ENCODE measurements at places on chromosomes 6 and 20.

DNA sequence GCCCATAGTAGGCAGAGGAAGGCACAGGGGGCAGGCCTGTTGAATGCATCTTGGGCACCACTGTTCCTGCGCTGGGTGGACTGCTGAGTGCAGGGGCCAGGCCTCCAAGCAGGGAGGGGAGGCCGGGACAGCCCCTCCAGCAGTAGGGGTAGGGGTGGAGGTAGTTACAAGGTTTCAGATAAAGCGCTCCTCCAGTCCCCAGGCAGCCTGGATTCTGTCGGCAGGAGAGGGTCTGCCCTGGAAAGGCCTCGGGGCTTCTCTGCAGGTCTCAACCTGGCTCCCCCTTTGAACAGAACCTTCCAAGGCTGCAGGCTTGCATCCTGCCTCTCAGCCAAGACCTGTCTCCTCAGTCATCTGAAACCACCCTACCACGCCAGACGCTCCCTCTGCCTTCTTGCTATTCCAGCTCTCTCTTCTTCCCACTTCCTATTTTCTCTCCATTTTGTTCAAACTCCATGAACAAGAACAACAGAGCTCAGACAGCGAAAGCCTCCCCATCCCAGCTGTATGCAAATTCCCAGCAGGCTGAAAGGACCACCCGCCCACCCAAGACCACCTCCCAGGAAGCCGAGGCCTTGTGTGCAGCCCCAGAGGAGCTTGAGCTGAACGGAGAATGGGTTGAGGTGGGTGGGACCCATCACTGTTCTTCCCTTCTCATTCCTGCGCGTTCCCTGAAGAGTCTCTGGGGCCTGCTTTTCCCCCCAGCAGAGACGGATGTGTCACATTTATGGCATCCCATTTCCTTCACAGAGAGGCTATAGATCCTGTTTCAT, 1.4 kb downstream of the MLN start:
- DNase-seq, result no peak

DNA sequence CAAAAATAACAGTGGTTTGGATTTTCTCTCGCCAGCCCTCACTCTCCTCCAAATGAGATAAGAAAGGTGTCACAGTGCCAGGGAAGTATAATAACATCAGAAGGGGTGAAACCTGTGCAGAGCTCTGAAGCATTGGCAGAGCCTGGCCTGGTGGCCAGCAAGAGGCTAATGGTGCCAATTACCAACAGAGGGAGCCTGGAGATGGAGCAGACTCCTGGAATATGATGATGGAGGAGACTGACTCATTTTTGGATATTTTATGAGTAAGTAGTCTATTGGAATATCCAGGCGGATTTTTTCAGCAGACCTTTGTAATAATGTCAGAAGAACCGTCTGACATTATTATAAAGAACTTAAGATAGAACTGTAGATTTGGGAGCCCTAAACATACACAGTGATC, 442.6 kb upstream of the MARCKS start:
- no peak for DNase-seq

GRCh38 chr6:33207552-33208090, 679 bp upstream of the RING1 start:
- no peak for DNase-seq

DNA sequence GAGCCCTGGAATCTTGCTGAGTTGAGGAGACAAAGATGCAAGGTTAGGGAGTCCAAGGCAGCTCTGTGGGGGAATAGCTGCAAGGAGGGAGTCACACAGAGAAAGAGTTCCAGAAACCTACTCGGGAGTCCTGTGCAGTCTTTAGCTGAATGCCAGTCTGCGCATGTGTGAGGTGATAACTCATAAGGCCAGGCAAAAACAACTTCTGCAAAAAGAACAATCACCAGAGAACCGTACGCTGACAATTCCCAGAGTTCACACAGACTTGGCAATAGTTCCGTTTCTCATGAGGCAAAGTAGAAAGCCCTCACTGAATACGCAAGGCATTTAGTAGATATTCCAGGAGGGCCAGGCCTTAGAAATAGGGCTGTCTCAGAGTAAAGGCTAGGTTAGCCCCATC, 135.2 kb upstream of the TAB2 start:
- DNase-seq, result no peak

- no peak for DNase-seq
Measured at GRCh38 chr6:31691078-31691463, 10.2 kb upstream of the LY6G5C start.

DNA sequence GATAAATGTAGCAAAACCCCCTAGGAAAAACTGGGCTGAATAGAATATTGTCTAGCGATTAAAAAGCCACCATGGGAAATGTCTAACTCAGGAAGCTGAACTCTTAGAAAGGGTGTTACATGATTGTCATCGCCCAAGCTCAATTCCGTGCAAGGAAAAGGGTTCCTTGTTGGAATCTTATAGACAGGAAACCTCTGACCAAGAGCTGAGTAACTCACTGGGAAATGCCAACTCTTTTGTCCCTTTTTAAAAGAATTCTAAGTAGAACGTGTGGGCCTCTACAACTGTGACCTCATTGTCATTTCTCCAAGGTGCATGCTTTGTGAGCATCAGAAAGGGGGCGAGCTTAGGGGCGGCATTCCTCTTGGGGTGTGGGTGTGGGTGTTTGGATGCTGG, 88.1 kb downstream of the SYNJ2 start:
- no peak for DNase-seq

- no peak for DNase-seq
Measured at GRCh38 chr20:50580016-50580747, 70.0 kb downstream of the PTPN1 start.

GRCh38 chr6:147759093-147759492, 250.6 kb downstream of the SAMD5 start:
- DNase-seq, result no peak

- DNase-seq, result no peak
Measured at GRCh38 chr6:717135-717534, 24.2 kb upstream of the EXOC2 start.

GRCh38 chr6:155278319-155279049, 14.7 kb downstream of the CLDN20 start:
- no peak for DNase-seq

- no peak for DNase-seq
Measured at GRCh38 chr20:38897267-38897666, 28.9 kb upstream of the FAM83D start.

DNA sequence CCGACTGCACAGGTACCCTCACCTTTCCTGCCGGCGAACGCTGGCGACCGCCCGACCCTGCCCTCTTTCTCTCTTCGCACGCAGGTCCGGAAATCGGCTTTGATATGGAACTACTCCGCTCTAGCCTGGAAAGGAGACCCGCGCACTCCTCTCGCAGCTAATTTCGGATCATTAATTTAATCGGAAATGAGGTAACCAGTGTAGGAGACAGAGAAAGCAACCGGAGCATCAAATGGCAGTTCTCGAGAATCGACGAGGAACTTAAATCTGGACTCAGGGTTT, 949 bp upstream of the ATXN1 start:
- no peak for DNase-seq

GRCh38 chr20:38789503-38790199, 15.8 kb upstream of the PPP1R16B start:
- DNase-seq, result no peak

- DNase-seq, result no peak
Measured at GRCh38 chr6:2086326-2086965, 159.0 kb downstream of the GMDS start.

GRCh38 chr20:63295846-63296245, 2.9 kb downstream of the COL20A1 start:
- DNase-seq, result no peak

- no peak for DNase-seq
Measured at GRCh38 chr6:108228416-108228815, 32.4 kb downstream of the SNX3 start.

- DNase-seq, result no peak
Measured at GRCh38 chr6:169251822-169252504, 1.7 kb downstream of the THBS2 start.

DNA sequence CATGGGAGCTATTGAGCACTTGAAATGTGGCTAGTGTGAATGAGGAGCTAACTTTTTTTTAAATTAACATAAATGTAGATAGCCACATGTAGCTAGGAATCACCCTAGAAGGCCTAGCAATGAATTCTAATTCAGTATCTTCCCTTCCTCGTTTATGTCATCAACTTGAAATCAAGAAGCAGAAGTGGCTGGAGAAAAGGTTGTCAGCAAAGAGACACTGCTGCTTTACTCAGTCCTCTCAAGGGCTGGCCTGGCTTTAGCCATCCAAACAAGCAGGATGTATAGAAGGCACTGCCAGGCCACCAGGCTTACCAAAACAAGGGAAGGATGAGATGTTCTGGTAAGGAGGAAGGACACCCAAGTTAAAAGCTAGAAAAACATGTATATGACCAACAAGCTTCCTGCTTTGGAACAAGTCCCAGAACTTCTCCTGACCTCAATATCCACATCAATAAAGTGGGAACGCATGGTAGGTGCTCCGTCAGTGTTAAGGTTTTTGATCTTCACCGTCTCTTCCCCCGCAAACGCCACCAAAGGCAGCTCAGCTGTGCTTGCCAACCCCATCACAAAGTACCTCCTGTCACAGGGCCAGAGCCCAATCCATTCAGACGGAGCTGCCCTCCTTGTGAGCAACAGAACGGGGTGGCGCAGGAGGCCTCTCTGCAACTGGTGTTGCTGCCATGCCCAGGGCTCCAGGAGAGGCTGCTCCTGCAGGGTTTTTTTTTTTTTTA, 235.8 kb upstream of the RIN2 start:
- no peak for DNase-seq

GRCh38 chr20:20611167-20611566, 101.3 kb downstream of the RALGAPA2 start:
- no peak for DNase-seq

GRCh38 chr6:135784507-135784906, 67.0 kb upstream of the PDE7B start:
- DNase-seq, result no peak

GRCh38 chr6:1600764-1601157, 9.0 kb upstream of the FOXC1 start:
- DNase-seq, result no peak

GRCh38 chr6:73051147-73051546, 174.1 kb downstream of the KHDC1L start:
- DNase-seq, result no peak

GRCh38 chr20:32484225-32484957, 100.7 kb downstream of the NOL4L start:
- DNase-seq, result no peak

DNA sequence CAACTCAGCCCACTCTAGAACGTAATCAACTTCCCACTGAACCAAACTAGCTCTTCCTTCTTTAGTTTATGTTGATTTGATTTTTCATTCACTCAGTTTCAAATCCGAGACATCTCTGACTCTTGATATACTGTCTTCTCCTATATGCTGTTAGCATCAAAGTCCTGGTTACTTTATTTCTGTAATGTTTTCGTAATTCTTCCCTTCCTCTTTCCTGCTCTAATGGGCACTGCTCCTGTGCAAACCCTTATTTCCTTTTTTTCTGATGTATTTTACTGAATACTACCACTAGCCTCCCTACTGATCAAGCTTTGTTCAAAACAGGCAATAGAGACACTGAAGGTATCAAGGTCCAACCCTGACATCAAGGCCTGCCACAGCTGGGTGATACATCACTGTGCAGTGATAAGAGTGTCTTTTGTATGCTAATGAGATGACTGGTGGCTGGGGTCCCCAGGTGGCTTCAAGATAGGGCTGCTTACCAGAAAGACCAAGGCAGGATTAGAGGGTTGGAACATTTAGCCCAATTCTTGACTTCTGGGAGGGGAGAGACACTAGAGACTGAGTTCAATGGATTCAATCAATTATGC, 95.2 kb downstream of the KIF13A start:
- no peak for DNase-seq

DNA sequence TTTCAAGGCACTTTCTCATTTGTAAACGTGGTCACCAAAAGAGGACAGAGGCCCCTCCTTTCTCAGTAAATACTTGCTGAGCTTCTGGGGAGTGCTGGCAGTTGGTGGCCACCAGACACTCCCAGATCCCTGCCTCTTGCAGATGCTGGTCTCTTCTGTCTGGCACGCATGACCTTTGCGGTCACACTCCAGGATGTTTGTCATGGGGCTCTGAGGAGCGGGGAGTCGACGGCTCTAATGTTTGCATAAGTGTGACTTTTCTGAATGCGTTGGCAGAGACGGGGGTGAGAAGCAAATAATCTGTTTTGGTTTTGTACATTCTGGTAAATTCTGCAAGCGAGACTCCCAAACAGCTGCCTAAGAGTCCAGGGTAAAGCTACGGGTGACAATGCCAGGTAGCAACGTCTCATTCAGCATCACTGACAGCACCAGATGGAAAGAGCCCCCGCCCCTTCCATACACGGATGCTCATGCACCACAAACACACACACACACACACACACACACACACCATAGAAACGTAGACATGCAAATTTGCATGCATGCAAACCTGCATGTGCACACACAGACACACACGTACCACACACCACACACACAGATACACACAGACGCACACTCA, 101.1 kb downstream of the YTHDF1 start:
- DNase-seq, result no peak

GRCh38 chr6:121800047-121800446, 364.6 kb downstream of the GJA1 start:
- no peak for DNase-seq

DNA sequence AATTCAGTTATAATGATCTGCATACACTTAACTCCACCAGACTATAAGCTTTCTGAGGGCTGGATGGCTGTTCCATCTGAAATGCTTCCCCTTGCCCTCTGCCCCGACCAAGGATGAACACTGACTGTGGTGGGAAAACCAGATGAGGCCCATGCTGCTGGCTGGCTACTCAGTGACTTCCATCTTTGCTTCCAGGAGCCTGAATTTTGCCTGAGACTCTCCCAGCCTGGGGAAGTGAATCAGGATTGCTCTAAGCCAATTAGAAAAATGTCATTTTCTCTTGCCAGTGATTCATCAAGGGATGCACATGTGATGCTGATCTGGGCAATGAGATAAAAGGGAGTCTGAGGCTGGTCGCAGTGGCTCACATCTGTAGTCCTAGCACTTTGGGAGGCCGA, 1.7 kb upstream of the TOMM34 start:
- DNase-seq, result no peak

DNA sequence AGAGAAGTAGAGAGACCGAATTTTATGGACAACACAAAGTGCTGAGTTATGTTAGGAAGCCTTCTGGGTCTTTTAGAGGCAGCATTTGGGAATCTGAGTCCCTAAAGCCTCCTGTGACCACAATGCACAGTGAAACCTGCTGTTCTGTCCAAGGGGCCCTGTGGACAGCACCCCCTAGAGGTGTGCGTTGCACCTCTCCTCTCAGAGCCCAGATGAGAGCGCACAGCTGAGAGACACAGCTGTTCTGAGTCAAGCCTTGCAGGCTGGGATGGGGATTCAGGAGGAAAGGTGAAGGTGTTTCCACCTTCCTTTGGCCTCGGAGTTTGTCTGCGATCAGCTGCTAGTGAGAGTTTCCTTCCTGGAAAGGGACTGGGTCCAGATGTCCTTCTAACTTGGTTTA, 13.0 kb downstream of the PCK1 start:
- DNase-seq, result no peak

DNA sequence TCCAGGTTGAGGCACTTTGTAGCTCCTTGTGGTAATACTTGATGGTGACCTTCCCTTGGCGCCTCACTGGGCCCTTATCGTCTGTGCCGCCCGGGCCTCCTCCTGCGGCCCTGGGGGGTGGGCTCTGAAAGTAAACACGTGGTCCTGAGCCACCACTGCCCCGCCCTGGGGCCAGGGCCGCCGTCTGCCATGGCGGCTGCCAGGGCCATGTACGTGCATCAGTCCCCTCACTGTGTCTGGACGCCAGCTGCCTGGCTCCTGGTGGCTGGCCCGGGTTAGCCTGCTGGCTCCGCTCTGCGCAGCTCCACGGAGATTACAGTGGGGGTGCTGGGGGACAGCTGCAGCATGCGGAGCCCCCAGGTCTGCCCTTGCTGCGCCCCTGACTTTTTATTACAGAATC, 81.8 kb upstream of the CENPW start:
- no peak for DNase-seq
